ENCODE measurements at places on chromosomes 12 and 14. TPM values are rescaled to one million over a fixed set of nuclear protein-coding genes. Genes with fewer than 3 reads are reported as not detected.

CCDC88C gene
- 60.7 TPM for total RNA-seq

DNA sequence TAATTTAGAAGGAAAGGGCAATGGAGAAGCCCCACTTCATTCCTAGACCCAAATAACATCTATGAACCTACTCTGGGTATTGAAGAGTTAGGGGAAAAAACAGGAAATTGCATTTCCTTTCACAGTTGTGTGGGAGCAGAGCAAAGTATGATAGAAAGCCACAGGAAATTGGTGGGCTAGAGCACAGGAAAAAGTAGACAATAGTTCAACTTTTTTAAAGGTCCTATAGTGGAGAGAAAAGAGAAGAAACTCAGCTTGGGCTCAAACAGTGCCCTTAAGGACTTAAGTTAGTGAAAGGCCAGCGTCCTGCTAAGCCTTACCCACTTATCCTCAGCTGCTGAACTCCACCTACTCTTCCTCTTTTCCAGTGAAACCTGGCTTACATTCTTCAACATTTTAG, 258.1 kb downstream of the DPY19L2 start:
- DNase-seq: no peak

DNA sequence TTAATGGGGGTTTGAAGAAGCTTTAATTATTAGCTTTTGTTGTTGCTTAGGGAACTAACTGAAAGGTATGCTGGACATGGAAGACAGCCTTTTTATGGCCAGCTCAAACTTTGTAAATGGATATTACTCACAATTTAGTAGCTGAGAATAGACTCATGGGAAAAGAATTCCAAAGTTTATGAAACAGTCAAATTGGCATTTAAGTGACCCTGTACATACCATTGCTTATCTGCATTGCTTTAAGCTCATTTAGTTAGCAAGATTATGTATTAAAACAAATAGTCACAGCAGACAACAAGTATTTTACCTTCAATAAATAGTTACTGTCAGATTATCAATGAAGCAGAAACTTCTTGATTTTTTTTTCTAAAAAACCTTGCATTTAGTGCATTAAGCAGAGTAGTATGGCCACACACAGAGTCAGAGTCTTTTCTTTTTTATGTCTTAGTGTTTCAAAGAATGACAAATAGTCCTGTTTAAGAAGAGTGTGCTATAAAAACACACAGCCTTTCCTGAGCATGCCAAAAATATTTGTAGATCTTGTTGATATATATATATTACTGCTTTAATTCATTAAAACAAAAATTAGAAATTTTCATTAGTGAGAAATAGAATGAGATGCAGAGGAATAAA, 102.2 kb downstream of the TTC6 start:
- no peak for DNase-seq

ANO2 gene
- 3.3 TPM for total RNA-seq

- DNase-seq: no peak
Observed at GRCh38 chr12:117091758-117092510, 7.3 kb downstream of the TESC start.

CACNA2D4 gene
- not detected for total RNA-seq

- no peak for DNase-seq
Observed at GRCh38 chr12:32926963-32927362, 30.4 kb upstream of the PKP2 start.

MAP1LC3B2 gene
- 0.54 TPM for total RNA-seq

- DNase-seq: no peak
Observed at GRCh38 chr14:98184457-98184856, 1087.5 kb downstream of the BCL11B start.

- no peak for DNase-seq
Observed at GRCh38 chr14:71625891-71626701, 306.1 kb upstream of the RGS6 start.

TRHDE gene
- 7.7 TPM for total RNA-seq

Measured in GM23338 (cell line).